ENCODE measurements at places on chromosomes 7 and 10. TPM values are rescaled to one million over a fixed set of nuclear protein-coding genes. Genes with fewer than 3 reads are reported as not detected.
A peak's percentile ranks its signal among the peaks of the same experiment; 100 is the strongest.

The ACTR1A gene
- 90.9 TPM for polyA plus RNA-seq

The UNCX gene
- 9.4 TPM for polyA plus RNA-seq

DNA sequence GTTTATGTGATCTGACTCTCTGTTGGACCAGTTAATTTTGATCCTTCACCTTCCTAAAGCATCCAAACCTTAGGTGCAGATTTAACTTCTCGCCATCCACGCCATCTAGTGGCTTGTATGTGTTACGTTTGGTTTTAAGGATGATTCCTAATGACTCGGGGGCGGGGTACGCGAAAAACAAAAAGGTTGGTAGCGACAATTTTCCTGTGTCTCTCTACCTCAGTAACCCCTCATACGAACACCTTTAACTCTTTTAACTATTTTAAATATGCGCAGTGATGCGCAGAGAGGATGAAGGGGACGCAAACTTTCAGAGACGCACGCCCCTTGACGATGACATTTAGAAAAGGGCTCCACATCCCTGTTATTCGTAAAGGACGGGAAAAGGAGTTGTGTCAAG, 714 bp upstream of the KCND2 start:
- DNase-seq = peak; percentile 6

DNA sequence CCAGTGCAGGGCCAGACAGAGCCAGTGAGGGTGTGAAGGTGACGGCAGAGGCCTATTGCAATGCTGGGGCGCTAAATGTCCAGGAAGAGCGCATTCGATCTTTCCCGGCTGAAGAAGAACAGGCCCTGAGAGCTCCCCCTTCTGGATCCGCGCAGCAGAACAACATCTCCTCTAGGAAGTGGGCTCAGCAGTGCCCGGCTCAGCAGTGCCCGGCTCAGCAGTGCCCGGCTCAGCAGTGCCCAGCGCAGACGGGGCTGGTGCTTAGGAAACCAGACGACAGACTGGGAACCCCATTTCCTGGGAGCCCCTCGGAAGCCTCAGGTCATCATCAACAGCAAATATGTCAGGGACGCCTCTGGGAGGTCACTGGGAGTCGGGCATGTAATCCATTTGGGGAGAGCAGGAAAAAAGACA, 4.7 kb upstream of the NOS3 start:
- DNase-seq = no peak

GRCh38 chr7:4416396-4417056, 265.6 kb upstream of the FOXK1 start:
- no peak for DNase-seq

DNA sequence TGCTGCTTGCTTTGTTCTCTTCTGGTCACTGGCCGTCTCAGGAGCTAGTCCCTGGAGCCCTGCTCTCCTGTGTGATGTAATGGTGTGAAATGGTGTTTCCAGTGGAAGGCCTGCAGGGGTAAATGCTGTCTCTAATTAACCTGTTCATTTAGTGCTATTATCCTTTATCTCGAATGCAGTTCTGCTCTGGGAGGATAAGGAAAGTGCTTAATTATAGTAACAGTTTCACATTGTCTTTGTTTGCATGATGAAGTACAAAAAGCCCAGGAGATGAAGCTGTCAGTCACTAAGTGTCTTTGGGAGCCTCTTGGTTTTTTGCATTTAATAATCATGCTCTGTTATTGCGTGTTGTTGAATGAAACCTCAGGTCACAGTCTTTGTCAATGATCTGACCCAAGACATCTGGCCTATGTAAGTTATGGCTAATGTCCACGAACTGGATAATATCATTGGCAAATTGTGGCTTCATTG, 755.3 kb upstream of the GALNT17 start:
- DNase-seq = no peak

DNA sequence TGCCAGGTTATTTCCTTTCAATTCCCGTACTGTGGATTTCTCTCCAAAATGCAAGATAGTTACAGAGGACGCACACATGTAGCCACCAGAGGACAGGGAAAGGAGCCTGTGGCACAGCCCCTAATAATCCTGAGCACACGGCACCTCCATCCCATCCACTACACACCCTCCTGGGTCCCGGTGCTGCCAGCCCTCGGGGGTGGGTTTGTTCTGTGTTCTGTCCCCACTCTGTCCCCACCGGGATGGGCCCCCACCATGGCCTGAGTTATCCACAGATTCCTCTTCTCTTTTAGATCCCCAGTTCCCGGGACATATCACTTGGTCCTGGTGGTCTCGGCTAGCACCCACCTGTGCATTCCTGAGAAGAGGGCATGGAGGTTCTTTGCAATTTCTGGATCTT, 196.9 kb upstream of the PPP2R2D start:
- no peak for DNase-seq

All from left renal pelvis (tissue), 4 donors.